ENCODE measurements at places on chromosomes 16 and 17.

GRCh38 chr17:17917394-17917793, 54.8 kb downstream of the TOM1L2 start:
- no peak for DNase-seq

GRCh38 chr16:50323335-50324011, 45.3 kb downstream of the BRD7 start:
- DNase-seq: no peak

GRCh38 chr17:4658478-4659305, 17.2 kb upstream of the ALOX15 start:
- no peak for DNase-seq

DNA sequence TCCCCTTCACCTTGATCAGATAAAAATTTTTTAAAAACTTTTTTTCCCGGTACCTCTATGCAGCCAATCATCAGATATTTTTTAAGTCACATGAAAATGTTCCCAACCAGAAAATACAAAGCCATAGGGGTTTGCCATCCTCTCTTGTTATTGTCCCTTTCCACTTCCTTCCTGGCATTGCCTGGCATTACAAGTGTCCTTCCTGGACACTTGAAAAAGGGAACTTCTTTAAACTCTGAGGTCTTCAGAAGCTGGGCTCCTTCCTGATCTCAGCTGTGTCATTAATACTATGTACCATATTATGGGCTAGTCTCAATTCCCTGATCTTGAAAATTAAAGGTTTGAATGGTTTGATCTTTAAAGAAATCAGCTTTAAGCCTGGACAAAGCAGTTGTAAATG, 64.9 kb downstream of the TEX14 start:
- no peak for DNase-seq

DNA sequence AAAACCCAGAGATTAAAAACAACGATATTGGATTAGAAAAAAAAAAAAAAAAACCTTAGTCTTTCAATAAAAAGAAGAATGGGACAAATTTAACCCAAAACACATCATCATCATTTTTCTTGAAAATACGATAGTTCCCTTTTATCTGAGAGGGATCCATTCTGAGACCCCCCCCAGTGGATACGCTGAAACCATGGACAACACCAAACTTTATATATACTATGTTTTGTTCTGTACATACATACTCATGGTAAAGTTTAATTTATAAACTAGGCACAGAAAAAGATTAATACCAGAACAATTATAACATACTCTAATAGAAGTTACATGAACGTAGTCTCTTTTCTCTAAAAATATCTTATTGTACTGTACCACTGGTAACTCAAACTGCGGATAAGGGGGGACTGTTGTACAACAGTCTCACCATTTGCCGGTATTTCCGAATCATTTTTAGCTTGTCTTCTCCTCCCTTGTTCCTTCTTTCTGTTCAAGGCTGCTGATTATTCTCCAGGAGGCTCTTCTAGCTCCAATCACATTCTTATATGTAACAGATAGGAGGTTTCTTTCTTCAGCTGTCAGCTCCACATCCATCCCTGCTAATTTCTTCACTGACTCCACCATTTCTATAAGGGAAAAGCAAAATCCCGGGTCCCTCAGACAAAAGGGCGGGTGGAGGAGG, 37.0 kb downstream of the RNF135 start:
- DNase-seq: no peak

DNA sequence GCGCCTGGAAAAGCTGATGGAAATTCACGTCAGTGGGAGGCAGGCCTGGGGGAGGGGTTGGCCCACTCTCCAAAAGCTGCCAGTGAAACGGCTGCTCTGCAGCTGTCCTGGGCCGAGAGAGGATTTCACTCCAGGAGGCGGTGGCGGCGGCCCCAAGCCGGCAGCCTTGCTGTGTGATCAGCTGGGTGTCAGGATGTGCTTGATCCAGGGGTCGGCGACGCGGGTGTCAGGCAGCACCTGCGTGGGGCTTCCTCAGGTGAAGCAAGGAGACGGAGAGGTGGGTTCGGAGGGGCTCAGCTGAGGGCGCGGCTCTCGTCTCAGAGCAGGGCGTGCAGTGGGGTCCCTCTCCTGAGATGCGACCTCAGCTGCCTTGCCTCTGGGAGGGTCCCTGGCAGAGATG, 7.0 kb downstream of the CBFA2T3 start:
- no peak for DNase-seq

DNA sequence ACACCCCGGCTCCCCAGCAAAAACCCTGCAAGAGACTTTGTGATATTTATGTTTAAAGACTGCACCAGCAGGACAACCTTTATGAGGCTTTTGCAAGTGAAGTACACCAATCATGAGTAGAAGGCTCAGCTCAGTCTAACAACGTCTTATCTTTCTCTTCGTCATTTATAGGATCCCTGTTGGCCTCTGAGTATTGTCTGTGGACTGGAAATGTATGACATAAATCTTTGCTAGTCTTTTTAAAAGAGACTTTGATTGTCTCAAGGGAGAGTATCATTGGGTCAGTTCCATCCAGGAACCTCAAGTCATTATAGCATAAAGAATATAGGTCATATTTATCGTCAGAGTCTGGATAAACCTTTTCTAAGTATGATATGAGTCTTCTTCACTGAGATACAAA, 505.0 kb upstream of the SOX9 start:
- DNase-seq: no peak

DNA sequence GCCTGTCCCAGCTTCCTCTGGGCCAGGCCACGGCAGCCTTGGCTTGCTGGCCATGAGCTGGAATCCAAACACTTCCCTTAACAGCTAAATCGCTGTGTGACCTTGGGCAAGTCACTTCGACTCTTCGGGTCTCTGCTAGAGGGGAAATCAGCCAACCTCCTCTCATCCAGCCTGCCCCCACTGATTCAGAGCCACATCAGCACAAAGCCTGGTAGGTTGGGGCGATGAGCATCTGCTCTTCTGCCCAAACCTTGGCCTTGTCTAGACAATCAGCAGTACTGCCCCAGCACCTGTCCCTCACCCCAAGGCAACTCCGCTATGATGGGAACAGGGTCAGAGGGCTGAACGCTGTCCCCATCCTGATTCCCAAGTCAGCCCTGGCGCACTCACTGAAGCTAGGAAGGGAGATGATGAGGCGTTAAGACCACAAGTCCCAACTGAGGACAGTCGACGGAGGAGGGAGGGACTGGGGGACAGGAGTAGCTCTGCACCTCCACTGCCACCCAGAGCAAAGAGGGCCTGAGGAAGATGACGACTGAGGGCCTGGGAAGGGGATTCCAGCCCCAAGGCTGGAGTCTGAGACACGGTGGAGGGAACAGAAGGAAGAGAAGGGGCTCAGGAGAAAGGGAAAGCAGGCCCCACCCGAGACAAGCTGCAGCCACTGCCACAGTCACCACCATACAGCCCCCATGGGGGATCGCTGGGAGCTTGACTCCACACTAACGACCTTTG, 1.3 kb downstream of the CLUH start:
- no peak for DNase-seq

Data from stimulated activated CD8-positive, alpha-beta memory T cell treated with anti-CD3 and anti-CD28 coated beads, Interleukin-12 subunit alpha, Interleukin-12 subunit beta, amount 100 ng/mL, for 4 hours (primary cell).